BJ (cell line): ENCODE measurements at places on chromosomes 4 and X.
A peak's percentile ranks its signal among the peaks of the same experiment; 100 is the strongest.

GRCh38 chr4:105430811-105431210 lies 43.1 kb downstream of the PPA2 start:
- no peak for DNase-seq

GRCh38 chr4:26723216-26723615 lies 137.4 kb upstream of the STIM2 start:
- DNase-seq = no peak

GRCh38 chrX:71991164-71991563 lies 80.5 kb downstream of the NHSL2 start:
- no peak for DNase-seq

DNA sequence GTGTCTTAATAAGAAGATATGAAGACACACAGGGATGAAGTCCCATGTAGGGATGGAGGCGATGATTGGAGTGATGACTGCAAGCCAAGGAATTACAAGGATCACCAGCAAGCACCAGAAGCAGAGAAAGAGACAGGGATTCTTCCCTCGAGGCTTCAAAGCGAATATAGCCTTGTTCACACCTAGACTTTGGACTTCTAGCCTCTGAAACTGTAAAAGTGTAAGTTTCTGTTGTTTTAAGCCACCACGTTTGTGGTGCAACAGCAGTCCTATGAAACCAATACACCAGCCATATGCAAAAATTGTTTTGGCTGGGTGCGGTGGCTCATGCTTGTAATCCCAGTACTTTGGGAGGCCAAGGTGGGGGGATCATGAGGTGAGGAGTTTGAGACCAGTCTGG lies 9.8 kb upstream of the PDS5A start:
- no peak for DNase-seq

GRCh38 chrX:39214387-39215126 lies 413.3 kb downstream of the MID1IP1 start:
- no peak for DNase-seq

DNA sequence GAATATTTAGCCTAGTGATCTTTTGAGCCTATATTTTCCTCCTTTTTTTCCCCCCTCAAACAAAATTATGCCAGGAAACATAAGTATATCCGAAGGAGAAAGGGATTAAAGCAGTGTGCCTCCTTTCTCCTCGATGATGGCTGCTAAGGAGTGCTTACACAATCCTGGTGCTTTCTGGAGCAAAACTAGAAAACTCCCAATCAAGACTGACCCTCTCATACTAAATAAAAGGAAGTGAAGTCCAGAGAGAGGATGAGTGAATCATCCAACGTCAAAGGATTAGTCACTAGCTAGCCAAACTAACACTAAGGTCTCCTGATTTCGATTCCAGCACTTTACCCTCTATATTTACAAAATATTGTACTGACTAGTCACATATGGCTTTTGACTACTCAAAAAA lies 146.8 kb downstream of the PPP3CA start:
- DNase-seq = peak; percentile 67

DNA sequence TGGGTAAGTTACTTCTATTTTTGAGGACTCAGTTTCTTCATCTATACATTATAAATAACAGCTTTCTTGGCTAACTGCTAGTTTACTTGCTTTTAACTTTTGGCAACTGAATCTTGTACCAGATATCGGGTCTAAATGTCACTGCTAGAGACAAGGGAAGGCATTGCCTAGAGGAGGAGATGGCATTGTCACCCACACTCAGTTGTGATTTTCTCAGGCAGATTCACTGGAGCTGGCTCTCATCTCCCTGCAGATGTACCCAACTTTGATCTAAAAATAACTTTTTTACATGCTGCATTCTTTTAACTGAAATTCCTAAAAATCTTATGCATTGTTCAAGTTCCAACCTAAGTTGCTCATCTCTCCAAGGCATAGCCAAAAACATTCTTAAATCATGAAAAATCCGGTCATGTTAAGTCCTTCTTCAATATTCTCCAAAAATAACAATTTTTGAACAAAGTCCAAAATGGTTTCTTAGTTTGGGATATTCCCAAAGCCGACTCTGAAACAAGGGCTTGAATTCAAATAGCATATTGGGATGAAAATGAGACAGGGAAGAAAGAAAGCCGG lies 469.0 kb upstream of the BOD1L1 start:
- DNase-seq = peak; percentile 69
